ENCODE measurements at places on chromosomes 16 and 17. TPM values are rescaled to one million over a fixed set of nuclear protein-coding genes. Genes with fewer than 3 reads are reported as not detected.

- DNase-seq = no peak
These were observed 329.3 kb downstream of the KCNJ2 start for GRCh38 chr17:70498631-70499030.

DNA sequence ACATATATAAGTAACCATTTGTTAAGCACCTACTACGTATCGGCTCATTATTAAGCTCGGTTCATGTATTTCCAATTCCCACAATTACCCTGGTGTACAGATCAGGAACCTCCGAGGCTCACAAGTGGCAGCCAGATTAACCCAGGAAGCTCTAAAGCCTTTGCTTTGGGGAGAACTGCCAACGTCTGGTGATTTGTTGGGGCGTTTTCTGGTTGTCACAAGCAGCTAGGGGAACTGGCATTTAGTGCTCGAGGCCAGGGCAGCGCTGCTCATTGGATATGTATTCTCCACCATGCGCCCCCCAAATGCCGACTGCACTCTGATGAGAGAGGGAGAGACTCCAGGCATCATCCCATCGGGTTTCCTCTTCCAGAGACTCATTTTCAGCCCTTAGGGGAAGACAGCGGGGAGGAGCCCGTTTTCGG lies 541 bp downstream of the ZNF18 start:
- DNase-seq = peak; percentile 47

Gene NTHL1
- 23.8 TPM for total RNA-seq

DNA sequence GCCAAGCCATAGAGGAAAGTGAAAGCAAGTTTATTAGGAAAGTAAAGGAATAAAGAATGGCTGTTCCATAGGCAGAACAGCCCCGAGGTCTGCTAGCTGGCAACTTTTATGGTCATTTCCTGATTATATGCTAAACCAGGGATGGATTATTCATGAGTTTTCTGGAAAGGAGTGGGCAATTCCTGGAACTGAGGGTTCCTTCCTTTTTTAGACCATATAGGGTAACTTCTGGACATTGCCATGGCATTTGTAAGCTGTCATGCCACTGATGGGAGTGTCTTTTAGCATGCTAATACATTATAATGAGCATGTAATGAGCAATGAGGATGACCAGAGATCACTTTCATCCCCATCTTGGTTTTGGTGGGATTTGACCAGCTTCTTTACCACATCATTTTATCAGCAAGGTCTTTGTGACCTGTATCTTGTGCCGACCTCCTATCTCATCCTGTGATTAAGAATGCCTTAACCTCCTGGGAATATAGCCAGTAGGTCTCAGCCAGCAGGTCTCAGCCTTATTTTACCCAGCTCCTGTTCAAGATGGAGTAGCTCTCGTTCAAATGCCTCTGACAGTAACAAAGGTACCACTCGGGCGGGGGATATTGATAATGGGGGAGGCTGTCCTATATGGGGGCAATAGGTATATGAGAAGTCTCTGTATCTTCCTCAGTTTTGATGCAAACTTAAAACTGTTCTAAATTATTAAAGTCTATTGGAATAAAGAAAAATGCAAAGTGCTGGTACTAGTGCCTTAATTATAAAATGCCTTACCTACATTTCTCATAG lies 38.9 kb upstream of the HELZ start:
- DNase-seq = no peak

Gene TBC1D3I
- total RNA-seq = 0.96 TPM

DNA sequence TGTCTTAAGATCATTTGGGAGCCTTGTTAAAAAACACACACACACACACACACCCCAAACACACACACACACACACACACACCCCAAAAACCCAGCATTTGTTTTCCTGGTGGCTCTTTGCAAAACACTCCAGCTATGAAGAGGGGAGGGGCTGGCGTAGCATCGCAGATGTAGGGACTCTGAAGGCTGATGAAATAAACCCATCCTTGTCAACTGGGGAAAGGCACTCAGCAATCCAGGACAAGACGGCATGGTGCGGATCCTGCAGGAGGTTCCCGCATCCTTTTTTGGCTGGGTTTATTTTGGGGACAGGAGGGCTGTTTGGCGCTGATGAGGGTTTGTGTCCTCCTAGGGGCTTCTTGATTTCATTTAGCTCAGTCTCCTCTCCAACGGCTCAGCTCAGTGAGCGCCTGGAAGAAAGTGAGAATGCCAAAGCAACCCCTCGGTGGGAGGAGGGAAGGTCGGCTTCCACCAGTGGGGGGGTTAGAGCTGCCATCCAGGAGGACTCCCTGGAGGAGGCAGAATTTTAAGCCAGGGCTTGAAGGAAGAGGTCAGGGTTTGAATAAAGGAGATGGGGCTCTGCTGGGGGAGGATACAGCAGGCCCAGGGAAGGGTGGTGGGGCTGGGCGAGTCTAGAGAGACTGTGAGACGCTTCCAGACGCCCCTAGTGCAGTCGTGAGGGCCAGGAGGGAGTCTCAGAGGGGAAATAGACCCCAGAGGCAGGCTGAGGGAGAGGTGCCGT lies 12.4 kb upstream of the GSE1 start:
- DNase-seq = no peak

- DNase-seq = no peak
These were observed 15.5 kb downstream of the AXIN2 start for GRCh38 chr17:65545705-65546523.

- no peak for DNase-seq
These were observed 164.0 kb downstream of the VPS53 start for GRCh38 chr17:550463-551180.

Gene NPIPB5
- total RNA-seq = 213 TPM

Gene ZP2
- total RNA-seq = not detected

DNA sequence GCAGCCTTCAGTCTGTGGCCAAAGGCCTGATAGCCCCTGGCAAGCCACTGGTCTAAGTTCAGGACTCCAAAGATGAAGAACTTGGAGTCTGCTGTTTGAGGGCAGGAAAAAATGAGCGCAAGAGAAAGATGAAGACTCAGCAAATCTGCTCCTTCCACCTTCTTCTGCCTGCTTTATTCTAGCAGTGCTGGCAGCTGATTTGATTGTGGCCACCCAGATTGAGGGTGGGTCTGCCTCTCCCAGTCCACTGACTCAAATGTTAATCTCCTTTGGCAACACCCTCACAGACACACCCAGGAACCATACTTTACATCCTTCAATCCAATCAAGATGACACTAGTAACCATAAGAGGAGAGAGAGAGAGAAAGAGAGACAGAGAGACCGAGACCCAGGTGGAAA lies 127.6 kb downstream of the UTP18 start:
- DNase-seq = no peak

GRCh38 chr17:82871056-82871775 lies 31.4 kb upstream of the ZNF750 start:
- no peak for DNase-seq

Gene C17orf100
- 1.9 TPM for total RNA-seq

All from activated CD4-positive, alpha-beta T cell treated with anti-CD3 and anti-CD28 coated beads, Interleukin-2, amount 10 ng/mL, durations not matched to agents 7 days and 5 days (primary cell).